Omental fat pad (tissue), 4 donors: ENCODE measurements at places on chromosomes 4 and X.

DNA sequence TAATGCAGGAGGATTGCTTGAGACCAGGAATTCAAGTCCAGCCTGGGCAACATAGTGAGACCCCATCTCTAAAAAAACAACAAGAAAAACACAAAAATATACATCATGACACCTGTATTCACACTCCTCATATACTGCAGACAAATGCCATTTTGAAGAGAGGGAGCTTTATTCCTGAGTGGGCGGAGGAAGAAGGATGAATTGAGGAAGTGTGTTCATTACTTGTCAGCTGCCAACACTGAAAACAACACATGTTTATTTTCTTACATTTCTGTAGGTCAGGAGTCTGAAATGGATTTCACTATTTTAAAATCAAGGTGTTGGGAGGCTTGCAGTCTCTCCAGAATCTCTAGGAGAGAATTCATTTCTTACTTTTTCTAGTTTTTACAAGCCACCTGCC lies 47.2 kb upstream of the CD99 start:
- no peak for DNase-seq

- DNase-seq = no peak
These were observed 10.2 kb upstream of the KCNE5 start for GRCh38 chrX:109635146-109635545.

DNA sequence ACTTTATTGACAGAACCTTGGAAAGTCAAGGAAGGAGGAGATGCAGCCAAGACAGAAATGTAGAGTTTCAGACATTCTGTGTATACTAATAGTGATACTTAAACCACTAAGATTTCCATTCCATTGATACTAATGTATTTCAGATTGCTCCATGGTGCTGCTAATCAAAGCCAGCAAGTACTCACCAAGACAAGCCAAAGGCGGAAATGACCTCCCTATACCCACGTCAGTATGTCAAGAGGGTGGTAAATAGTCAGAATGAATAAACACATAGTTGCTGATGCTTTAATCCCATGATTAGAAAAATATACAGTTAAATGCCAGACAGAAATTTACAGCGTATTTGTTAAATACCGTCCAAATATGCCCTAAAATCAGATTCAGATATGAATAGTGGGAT lies 417.8 kb upstream of the INTU start:
- no peak for DNase-seq

DNA sequence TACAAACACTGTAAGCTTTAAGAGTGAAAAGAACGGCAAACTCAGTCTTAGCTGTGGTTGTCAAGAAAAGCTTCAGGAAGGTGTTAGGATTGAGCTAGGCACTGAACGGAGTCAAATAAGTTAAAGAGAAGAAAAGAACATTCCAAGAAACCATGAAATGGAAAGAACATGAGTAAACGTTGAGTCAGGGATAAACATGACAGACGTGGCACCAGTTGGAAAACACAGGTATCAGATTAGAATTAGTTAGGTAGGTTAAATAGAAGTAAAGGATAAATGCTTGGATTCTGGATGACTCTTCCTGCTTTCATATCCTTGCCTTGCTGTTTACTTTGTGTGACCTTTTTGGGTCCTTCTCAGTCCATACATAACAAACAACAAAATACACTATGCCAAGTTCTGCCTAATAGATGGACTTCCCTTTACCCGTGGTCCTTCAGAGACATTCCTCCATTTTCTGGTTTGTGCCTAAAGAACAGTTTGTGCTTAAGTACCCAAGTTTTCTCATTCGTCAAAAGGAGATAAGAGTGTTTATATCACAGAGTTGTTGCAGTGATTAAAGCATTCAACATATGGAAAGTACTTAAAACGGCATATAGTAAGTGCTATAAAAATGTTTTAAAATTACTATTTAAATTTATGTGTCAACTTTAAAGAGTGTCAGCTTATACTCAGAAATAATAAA lies 446.9 kb downstream of the TMA16 start:
- DNase-seq = no peak

DNA sequence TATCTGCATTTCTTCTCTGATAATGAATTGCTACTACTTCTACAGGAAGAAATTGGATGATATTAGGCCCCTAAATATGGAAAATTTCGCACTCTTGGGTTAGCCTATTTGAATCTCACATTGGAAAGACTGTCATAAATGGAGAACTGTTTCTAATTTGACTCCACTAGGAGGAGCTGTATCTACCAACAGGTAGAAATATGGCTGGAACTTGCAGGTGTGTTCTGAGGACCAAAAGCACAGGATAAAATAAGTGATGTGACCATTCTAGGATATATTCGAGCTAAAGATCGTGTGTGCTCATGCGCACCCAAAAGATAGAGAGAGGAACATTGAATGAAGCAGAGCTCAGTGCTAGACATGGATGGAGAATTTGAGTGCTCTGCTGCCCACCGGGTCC lies 4.8 kb upstream of the NKAP start:
- no peak for DNase-seq

DNA sequence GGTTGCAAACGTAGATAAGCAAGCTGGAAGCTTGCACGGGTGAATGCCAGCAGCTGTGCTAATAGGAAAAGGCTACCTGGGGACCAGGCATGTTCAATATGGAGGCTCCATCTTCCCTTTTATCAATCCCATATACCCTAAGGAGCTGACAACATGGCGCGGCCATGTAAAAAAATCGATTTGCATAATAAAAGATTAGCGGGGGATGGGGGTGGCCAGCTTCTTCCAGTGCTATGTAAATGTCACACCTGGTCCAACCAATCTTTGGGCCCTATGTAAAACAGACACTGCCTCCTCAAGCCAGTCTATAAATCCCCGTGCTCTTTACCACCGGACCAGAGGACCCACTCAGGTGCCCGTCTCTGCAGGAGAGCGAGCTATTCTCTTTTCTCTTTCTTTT lies 128.2 kb downstream of the GPAT3 start:
- no peak for DNase-seq

DNA sequence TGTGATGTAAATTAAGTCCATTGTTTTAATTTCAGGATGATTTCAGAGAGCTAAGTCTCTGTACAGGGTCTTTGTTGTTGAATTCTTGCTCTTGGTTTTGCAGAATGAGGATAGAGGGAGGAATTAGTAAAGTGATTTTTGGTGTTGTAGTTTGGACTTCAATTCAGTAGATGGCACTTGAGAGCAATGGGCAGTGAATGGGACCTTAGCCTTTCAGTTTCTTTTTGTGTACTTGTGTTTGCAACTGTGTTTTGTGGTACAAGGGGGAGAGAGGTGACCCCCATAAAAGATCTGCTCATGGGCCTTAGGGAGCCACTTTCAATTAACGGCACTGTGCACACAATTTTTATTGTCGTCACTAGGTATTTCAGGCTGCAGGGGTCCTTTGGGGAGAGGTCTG lies 340.0 kb downstream of the DCAF12L2 start:
- DNase-seq = no peak

DNA sequence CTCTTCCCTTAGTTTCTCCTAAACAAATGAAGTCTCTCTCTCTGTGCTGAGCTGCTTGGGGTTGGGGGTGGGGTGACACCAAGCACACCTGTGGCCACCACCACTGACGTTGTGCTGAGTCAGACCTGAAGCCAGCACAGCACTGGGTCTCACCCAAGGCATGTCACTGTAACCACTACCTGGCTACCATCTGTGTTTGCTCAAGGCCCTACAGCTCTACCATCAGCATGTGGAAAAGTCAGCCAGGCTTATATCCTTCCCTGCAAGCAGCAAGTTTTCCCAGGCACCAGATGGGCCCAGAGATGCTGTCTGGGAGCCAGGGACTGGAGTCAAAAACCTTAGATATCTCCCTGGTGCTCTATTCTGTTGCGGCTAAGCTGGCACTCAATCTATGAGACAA lies 6.9 kb downstream of the CXCL10 start:
- DNase-seq = no peak

DNA sequence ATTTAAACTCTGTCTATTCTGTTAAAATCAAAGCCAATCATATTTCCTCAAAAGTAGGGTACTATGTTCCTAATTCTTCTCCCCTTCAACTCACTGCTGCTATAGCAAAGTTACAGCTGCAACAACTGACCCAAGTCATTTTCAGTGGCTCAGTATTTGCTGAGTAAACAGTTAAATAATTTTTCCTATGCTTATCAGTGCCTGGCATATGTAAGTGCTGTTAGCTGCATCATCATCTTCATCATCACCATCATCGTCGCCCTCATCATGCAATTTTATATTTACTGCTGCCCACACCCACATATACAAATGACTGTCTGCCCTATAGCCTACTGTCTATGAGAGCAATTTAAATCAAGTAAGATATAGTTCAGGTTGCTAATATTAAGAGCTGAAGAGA lies 21.9 kb downstream of the COQ2 start:
- no peak for DNase-seq

GRCh38 chr4:86855572-86855971 lies 6.4 kb upstream of the SLC10A6 start:
- DNase-seq = no peak

DNA sequence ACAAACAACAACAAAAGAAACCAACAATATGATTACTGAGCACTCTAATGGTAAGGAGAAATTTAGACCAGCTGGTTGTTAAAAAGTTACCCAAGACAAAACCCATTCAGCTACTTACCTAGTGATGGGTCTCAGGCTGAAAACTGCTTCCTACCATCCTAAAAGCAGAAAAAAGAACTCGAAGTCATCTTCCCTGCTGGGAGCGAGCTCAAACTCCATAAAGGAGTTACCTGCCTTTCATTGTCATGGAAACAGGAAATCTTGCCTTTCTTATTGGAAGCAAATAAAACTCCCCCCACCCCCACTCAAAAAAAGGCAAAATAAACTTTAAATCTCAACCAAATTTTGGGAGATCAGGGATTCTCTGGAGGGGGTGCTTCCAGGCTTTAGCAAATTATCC lies 1478.3 kb downstream of the C4orf33 start:
- no peak for DNase-seq

GRCh38 chrX:2320580-2321327 lies 180.0 kb downstream of the DHRSX start:
- no peak for DNase-seq

DNA sequence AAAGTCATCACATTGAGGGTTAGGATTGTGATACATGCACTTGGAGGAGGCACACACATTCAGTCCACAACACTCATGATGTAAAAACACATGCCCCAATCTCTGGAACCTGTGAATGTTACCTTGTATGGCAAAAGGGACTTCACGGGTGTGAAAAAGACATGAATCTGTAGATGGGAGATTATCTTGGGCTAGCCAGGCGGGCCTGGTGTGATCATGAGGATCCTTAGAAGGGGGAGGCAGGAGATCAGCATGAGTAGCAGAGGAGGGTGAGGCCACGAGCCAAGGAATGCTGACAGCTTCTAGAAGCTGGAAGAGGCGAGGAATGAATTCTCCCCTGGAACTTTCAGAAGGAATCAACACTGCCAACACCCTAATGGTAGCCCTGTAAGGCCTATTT lies 77.5 kb upstream of the ENPP6 start:
- DNase-seq = no peak

DNA sequence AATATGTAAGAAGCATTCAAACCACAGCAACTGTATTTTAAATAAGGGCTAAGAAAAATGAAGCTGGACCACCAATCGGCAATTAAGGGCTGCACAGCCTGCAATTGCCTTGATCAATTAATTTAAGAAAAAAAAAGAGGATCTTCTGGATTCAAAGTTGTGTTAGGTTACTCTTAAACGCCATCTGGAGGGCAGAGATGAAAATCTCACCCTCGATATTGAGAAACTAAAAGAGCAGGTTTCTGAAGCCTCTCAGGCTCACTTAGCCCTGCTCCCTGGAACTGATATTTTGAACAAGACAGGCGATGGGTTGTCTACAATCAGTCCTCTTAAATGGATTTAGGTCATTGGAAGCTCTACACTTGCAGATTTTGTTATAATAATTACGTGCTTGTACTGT lies 579.4 kb downstream of the GRXCR1 start:
- DNase-seq = no peak

- DNase-seq = no peak
These were observed 624.2 kb downstream of the GLUD2 start for GRCh38 chrX:121671649-121672048.

GRCh38 chr4:113317523-113317922 lies 268.1 kb downstream of the ANK2 start:
- no peak for DNase-seq

- DNase-seq = no peak
These were observed 303.7 kb downstream of the HNRNPD start for GRCh38 chr4:82069883-82070638.

DNA sequence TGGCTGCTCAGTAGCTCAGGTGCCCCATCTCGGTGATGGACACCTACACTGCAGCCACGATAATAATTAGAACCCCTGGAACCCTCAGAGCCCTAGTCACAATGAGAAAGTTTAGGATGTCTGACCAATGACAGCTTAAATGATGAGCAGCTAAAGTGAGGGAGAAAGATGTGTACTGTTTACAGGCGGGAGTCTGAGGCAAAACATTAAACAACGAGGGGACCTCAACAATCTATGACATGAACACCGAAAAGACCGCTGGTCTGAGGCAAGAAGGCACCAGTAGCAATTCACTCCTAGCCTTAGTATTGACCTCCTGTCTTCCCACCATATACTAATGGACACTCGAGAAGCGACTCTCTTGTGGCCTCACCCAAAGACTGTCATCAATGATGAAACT lies 369.5 kb upstream of the SMIM31 start:
- DNase-seq = no peak

DNA sequence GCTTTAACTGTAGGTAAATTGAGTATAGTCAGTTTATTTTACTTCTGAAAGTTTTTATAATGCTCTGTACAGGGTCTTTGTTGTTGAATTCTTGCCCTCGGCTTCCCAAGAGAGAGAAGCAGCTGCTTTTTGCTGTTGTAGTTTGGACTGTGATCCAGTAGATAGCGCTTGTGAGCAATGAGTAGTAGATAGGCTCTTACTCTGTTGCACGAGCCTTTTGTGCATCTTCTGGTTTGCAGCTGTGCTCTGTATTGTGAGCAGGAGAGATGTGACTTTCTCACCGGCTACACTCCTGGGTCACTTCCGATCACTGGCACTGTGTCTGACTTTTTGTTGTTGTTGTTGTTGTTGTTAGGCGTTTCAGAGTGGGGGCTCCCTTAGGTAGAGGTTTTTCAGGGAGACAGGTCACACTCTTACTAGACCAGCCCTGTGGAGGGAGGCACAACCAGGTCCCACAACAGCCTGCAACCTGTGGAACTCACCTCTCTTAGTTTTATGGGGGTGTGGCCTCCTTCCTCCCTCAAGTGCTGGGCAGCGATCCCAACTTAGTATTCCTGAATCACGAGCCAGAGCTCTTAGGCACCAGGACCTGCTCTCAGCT lies 822.1 kb upstream of the GALNTL6 start:
- DNase-seq = no peak
